ENCODE measurements at places on chromosomes 13 and 19.
A peak's percentile ranks its signal among the peaks of the same experiment; 100 is the strongest.

DNA sequence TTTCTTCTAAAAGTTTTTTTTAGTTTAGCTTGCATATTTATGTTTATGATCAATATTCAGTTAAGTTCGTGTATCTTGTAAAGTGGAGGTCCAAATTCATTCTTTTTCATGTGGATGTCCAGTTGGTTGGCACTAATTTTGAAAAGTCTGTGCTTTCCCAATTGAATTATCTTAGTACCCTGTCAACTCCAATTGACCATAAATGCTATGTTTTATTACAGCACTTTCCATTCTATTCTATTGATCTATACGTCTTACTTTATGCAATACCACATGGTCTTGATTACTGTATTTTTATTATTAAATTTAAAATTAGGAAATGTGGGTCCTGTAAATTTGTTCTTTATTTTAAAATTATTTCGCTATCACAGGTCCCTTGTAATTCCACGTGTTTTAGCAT is 837.6 kb upstream of the SLC10A2 start:
- DNase-seq: no peak

- no peak for DNase-seq
Measured at GRCh38 chr19:8324186-8325050, 3.1 kb downstream of the RPS28 start.

- DNase-seq: no peak
Measured at GRCh38 chr13:41835871-41836270, 125.0 kb downstream of the VWA8 start.

- no peak for DNase-seq
Measured at GRCh38 chr19:17933414-17934129, 757 bp downstream of the CCDC124 start.

- no peak for DNase-seq
Measured at GRCh38 chr19:7978179-7978825, 27.1 kb downstream of the ELAVL1 start.

- no peak for DNase-seq
Measured at GRCh38 chr13:61052175-61052574, 363.5 kb downstream of the PCDH20 start.

GRCh38 chr19:48569814-48570213 is 17.8 kb downstream of the SULT2B1 start:
- no peak for DNase-seq

DNA sequence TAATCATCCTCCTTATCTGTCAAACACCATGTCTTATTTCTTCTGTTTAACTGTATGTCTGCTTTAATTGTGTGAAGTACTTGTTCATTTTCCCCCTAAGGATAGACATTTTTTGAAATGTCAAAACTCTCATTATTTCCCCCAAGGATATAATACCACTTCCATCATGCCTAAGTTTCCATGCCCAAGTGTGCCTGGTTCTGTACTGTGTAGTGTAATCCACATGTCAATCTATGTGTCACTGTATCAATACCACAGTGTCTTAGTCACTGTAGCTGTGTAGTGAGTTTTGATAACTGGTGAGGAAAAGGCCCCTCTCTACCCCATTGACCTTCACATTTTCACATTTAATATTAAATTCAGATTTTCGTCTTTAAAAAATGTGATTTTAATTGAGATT is 1265.5 kb downstream of the PCDH9 start:
- no peak for DNase-seq

- no peak for DNase-seq
Measured at GRCh38 chr19:47096721-47097120, 16.9 kb downstream of the ZC3H4 start.

- DNase-seq: no peak
Measured at GRCh38 chr19:10132905-10133304, 13.2 kb upstream of the EIF3G start.

GRCh38 chr19:53927739-53928138 is 18.7 kb downstream of the CACNG7 start:
- no peak for DNase-seq

GRCh38 chr13:109833071-109833470 is 46.7 kb upstream of the IRS2 start:
- no peak for DNase-seq

DNA sequence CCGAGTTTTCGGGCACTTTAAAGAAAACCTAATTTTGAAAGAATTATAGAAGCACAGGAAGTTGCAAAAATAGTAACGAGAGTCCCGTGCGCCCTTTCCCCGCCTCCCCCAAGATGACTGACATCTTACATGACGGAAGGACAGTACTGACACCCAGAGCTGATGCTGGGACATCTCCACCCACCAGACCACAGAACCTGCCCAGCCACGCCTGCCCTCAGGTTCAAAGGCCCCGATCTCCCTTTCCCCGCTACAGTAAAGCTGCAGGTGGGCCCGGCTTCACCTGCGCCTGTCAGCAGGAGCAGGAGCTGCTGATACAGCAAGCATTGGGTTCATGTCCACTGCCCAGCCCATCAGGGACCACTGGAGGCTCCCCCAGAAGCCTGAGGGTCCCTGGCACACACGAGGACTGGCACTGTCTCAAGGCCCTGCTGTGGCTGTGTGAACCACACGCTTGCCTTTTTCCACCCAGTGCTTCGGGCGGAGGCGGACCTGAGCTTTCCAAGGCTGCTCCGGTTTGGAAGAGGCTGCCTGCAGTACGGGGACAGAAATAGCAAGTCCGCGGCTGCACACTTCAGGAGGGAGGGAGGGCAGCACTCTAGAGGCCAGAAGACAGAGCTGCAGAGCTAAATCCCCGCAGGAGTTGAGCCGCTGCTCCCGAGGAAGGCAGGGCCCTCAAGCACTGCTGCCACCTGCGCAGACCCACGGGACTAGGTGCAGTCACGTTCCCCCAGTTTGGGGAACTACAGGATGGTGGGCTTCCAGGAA is 8.7 kb downstream of the MAP2K2 start:
- no peak for DNase-seq

GRCh38 chr13:99015606-99016490 is 38.0 kb upstream of the DOCK9 start:
- DNase-seq: no peak

GRCh38 chr13:72430923-72431322 is 296.5 kb downstream of the MZT1 start:
- no peak for DNase-seq

GRCh38 chr13:113562844-113563243 is 21.7 kb upstream of the TFDP1 start:
- DNase-seq: no peak

DNA sequence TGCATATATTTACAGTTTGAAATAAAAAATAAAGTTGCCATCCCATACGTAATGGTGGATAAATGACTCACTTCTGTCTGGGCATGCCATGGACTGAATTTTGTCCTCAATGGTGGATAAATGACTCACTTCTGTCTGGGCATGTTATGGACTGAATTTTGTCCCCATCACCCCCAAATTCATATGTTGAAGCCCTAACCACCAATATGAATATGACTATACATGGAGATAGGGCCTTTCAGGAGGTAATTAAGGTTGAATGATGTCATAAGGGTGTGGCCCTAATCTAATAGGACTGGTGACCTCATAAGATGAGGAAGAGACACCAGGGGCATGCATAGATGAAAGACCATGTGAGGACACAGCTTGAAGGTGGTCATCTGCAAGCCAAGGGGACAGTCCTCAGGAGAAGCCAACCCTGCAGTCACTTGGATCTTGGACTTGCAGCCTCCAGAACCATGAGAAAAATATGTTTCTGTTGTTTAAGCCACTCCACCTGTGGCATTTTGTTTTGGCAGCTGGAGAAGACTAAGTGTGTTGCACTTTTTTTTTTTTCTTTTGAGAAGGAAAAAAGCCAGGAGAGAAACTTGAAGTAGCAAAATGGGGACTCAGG is 41.8 kb downstream of the RFC3 start:
- no peak for DNase-seq

GRCh38 chr13:66430728-66431127 is 799.4 kb downstream of the PCDH9 start:
- no peak for DNase-seq

DNA sequence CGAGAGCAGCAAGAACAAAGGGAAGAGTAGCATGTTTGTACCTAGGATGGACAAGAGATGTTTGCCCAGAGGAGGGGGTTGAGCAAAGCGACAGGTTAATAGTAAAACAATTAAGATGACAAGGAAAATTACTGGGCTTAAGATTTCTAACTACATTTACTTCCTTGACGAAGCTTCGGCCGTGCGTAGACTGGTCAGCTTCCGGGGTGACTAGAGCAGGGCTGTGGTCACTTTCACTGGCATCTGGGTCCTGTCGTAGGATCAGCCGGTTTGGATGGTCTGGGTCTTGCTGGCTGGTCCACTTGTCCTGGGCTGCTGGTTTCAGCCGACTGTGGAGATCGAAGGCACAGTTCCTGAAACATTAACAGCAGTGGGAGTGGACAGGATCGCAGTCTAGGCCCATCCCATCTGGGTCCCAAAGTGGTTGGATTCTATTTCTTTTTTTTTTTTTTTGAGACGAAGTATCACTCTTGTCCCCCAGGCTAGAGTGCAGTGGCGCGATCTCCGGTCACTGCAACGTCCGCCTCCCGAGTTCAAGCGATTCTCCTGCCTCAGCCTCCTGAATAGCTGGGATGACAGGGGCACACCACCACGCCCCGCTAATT is 5.0 kb upstream of the BSG start:
- DNase-seq: no peak

GRCh38 chr13:109700176-109700575 is 86.2 kb downstream of the IRS2 start:
- peak; percentile 99 for DNase-seq

DNA sequence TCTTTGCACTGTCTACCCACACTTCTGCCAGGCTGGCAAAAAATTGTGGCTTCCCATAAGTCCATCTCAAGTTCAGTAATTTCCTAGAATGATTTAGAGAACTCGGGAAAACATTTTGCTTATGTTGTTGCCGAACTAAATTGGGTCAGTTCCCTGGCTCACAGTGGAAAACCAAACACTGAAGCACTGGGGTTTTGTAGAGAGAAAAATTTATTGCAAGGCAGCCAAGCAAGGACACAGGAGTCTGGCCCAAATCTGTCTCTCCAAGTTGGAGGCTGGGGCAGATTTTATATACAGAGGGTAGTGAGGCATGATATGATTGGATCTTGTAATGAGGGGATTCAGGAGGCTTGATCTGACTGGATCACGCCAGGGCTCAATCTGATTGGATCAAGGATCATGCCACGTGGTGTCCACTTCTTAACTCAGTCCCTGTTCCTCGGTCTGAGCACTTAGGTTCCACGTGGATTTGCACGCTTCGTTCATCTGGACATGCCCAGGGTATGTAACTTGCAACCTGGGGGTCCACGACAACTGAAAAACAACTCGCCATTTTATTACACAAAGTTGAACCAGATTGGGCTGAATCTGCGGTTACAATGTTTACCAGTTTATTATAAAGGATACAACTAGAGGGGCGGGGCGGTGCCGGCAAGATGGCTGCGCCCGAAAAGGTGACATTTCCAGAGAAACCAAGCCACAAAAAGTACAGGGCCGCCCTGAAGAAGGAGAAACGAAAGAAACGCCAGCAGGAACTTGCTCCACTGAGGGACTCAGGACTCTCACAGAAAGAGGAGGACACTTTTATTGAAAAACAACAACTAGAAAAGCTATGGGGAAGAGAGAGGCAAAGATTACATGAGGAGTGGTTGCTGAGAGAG is 7.3 kb downstream of the CD209 start:
- no peak for DNase-seq

- DNase-seq: no peak
Measured at GRCh38 chr19:46016426-46017094, 6.3 kb downstream of the PGLYRP1 start.

- no peak for DNase-seq
Measured at GRCh38 chr13:79560954-79561353, 80.0 kb downstream of the NDFIP2 start.

- DNase-seq: no peak
Measured at GRCh38 chr13:107365466-107366215, 797.7 kb upstream of the ARGLU1 start.

DNA sequence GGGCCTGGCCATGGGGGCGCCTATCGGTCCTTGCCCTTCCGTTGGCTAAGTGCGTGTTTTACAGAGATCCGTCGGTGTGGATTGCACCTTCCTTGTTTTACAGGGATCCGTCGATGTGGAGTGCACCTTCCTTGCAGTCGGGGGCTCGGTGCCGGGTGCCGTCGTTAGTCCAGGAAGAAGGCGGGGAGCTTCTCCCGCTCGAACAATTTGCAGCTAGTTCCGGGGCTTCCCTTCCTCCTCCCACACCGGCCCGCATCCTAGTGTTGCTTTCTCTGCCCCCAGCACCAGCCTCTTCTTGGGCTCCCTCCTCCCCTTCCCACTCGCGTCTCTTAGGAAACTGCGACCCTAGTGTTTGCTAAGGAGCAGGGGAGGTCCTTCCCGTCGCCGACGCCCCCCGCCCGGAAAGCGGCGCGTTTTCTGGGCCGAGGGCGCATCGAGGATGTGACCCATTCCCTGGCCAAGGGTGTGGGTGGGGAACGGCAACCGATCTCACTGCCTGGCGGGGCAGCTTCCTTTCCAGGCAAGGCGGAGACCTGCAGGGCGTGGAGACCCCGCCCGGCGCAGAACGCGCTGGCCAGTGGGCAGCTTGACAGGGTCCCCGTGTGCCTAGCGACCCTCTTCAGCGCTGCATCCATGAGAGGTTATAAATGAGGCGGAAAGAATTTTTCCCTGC is 75.7 kb upstream of the ZNF91 start:
- no peak for DNase-seq

GRCh38 chr19:10390652-10391286 is 10.4 kb upstream of the TYK2 start:
- no peak for DNase-seq
